Activated T-helper 1 cell treated with Interleukin-2 at 50 U/mL for 16 hours (primary cell): ENCODE measurements at places on chromosomes 2 and 18.

GRCh38 chr2:98122524-98122923 is 35.6 kb downstream of the VWA3B start:
- no peak for DNase-seq

DNA sequence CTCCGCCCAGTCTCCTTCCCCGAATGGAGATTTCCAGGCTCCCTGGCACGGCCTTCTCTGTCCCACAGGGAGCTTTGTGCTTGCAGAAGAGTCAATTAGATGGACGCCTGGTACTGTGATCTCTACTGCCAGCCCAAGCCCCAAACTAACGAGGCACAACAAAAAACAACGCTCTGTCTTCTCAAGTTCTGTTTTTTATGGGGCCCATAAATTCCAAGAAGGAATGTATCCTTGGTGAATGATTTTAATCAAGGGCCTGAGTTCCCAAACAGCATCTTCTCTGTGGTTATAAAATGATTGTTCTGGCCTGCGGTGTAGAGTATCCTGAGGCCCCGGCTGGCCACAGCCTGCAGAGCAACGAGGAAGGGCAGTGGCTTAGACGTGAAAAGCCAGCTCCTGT is 219.5 kb downstream of the CLIP4 start:
- no peak for DNase-seq

DNA sequence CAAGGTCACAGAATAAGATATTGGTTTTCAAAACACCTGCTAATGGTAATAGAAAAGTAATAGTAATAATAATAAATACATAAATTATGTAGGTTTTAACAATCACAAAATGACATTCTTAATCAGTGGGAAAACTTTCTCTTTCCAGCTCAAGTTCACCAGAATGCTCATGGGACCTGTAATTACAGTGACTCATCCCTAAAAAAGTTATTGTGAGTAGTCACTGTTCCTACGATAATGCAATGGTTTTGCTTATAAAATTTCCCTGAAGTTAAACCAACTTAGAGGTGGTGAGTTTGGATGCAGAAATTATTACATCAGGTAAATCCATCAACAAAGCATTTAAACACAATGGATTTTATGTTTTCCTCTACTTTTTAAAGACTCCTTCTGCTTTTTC is 502.3 kb downstream of the PID1 start:
- DNase-seq = no peak

DNA sequence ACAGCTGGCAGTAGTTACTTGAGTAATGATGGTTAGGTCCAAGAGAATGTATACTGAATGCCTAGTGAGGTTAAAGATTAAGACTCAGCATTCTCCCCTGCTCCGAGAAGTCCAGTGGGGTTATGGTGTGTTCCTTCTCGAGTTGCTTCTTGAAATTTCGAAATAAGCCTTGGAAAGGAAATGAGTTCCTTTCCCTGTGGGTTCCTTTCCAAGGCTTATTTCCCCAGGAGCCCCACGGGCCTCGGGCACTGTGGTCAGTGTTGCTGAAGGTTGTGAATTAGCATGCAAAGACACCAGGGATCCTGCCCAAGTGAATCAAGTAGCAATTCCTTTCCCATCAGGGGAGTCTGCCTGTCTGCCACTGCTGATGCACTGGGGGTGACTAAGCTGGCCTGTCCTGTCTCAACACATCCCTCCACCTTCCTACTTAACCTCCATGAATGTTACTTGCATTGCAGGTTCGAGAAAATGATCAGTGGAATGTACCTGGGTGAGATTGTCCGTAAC is 53.6 kb downstream of the HK2 start:
- DNase-seq = no peak

DNA sequence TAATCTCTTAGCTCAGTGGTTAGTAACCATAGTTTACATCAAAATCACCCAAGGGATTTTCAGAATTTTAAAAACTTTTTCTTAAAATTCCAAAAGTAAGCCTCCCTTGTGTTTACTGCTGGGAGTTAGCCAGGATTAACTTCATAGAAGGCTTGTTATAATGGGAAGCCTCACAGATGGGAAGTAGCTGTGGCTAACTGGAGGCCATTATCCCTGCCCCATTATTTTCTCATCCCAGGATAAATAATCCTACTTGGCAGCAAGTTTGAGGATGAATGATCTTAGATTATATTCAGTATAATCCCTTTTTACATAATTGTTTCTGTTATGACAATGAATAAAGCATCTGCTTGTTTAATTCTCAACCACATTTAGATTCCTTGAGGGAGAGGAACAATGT is 25.5 kb downstream of the PLEK start:
- DNase-seq = no peak

DNA sequence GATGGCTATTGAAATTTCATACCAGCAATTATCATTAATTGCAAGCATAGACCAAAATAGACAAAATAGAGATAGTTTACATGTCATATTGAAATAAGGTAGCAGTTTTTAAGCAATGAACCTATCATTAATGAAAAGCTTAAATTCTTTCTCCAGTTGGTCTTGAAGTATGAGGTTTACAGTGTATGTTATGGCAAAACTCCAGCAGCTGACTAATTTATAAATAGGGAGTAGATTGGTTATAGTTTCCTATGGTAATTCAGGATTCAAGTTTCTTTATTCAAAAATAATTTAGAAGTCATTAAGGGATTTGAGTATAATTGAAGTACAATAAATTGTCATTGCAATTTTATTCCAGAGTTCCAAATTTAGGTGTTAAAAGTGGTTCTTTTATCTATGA is 69.6 kb upstream of the COL5A2 start:
- DNase-seq = no peak

DNA sequence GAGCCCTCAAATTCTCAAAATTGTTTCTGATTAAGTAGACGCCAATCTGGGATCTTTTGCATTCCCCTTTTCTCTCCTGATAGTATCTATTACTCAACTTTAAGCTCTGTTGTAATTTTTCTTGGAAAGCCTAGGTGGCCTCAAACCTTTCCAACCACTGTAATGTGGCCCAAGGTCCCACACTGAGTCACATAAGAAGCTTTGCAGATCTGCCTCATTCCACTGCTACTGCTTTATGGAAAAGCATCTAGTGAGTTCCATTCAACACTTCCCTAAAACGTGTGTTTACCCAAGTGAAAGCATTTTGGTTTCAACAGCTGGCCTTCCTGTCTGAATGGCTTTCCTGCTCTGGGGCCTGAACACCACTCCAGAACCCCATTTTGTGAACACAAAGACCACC is 493.6 kb upstream of the SPHKAP start:
- DNase-seq = no peak

DNA sequence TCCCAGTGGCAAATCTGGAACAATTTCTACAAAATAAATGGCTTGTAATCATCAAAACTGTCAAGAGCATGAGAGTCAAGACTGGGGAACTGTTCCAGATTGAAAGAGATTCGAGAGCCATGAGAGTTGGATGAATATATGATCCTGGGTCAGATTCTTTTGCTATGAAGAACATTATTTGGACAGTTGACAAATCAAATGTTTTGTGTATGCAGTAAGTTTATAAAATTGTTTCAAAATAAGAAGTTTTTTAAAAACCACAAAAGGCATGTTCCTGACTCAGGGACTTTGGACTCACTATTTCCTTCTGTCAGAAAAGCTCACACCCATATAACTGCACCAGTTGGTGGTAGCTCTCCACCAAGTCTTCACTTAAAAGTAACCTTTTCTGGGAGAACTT is 38.5 kb downstream of the ROCK2 start:
- DNase-seq = no peak

DNA sequence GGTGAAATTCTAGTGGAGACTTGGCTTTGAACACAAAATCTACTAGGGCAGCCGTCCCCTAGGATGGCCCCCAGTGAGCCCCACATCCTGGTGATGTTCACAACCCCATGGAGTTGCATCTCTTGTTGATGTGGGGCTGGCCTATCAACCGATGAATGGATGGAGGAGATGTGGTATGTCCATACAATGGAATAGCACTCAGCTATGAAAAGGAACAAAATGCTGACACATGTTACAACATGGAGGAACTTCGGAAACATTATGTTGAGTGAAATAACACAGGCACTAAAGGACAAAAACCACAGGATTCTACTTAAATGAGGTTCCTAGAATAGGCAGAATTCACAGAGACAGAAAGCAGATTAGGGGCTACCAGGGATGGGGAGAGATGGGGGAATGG is 80.1 kb upstream of the ASAP2 start:
- no peak for DNase-seq

DNA sequence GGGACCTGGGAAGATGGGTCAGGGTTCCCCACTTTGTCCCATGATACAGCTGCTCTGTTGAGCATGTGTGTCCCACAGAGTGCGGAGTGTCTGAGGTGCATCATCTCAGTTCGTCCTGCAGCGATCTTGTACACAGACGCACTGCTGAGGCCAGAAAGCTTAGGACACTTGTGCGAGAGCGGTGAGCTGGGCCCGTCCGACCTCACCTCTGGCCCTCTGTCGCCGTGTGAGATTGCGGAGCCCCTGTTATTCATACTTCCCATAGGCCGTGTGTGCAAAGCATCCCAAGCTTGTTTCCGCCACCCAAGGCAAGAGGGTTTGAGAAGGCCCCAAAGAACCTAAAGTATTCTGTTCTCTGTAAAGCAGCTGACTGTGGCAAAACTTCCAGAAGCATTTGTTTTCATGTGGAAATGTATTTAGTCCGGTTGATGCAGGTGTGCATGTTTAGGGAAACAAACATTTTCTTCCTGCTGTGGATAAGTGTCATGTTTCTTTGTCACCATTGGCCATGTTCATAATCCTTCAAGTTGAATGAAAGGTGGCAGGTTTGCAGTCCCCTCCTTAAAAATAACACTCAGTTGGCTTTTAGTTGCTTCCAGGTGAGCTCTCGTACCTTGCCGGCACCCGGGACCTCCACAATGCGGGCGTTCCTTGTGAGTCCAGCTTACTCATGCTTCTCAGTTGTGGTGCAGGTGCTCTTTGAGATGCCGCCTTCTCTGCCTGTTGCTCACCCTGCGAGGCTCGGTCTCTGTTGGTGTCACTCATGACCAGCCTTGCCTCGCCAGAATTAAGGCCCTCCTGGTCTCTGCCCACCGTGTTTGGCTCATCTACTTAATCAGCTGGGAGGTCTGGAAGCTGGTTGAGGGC is 5.3 kb downstream of the AGAP1 start:
- DNase-seq = no peak

DNA sequence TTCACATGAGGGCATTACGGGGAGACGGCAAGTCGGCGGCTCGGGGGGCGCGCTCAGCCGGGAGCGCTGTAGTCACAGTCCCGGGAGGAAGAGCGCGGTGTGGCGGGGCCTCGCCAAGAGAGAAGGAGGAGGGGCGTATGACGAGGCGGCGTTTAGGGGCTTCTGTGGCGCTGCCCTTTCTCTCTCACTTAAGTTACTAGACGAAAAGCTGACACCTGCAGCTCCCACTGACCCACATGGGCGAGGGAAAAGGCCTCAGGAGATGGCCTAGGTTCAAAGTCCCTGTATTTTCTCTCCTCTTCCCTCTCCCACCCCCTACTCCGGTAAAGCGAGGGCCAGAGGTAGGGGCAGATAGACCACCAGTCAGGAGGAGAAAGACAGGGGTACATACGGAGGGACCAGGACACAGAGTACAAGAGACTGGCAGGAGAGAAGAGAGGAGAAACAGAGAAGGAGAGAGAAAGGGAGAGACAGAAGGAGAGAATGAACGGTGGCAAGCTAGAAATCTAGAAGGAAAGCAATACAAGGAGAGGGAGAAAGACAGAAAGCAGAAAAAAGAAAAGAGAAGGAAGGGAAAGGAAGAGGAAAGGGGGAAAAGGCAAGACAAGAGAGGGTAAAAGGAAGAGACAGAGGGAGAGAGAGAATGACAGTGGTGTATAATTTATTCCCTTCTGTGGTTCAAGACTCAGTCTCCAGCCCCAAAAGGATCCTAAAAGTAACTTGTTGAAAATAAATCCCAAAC is 3.8 kb downstream of the SIX2 start:
- DNase-seq = no peak

GRCh38 chr2:64932371-64933216 is 56.6 kb upstream of the SLC1A4 start:
- no peak for DNase-seq

- DNase-seq = no peak
Observed at GRCh38 chr2:43524177-43524965, 71.5 kb downstream of the THADA start.

- DNase-seq = no peak
Observed at GRCh38 chr18:51614033-51614432, 416.6 kb upstream of the MEX3C start.

DNA sequence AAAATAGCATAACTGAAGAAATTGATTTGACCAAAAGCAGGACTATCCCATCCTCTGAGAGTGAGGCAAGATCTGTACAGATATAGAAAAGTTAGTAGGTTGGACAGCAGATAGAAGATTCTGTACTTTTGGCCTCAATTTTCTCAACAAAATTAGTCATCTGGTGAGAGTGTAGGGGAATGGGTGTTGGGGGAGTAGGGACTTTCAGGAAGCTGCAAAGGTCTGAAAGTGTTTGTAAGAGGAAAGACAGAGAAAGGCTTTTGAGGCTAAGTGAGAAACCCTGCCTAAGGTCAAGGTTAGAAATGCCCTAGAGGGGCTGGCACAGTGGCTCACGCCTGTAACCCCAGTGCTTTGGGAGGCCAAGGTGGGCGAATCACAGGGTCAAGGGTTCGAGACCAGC is 40.3 kb downstream of the DAPL1 start:
- DNase-seq = no peak

DNA sequence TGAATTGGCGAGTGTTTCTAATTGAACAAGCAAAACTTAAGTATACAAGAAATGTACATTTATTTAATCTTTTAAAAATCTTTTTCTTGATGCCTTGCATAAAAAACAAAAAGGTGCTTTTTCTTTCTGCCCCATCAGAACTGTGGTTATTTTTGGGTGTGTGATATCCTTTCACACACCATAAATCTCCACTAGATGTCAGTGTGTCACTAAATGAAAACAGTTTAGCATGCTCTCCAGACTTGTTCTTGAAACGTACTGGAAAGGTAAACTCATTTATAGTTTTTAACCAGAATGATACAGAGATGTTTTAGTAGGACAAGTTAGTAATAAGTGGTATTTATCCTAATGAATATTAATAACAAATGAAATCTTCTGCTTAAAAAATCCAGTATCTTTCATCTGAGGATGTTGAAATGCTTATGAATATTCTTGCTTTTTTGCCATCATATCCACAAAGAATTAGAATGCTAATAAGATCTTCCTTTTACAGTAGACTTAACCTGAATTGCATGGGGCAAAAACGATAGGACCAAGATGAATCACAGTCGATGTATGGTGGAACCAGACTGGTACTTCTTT is 96.8 kb downstream of the UBE2E3 start:
- no peak for DNase-seq

DNA sequence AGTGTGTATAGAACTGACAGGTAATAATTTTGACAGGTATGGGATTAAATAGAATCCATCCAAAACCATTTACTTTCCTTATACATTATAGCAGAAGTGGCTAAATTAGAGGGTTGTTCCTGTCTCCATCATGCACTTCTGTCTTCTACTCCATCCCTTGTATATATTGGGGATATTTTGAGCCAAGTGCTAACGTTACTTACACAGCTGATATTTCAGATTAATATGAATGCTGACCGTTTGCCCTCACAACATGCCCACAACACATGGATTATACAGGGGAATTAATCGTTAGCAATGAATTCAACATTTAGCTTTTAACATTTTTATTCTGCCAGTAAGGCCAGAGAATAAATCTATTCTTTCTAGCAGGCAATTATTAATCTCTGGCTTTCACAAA is 1125.0 kb upstream of the FAM98A start:
- DNase-seq = no peak
